ENCODE measurements at places on chromosomes 13 and 19. TPM values are rescaled to one million over a fixed set of nuclear protein-coding genes. Genes with fewer than 3 reads are reported as not detected.
A peak's percentile ranks its signal among the peaks of the same experiment; 100 is the strongest.

Gene ALOX5AP
- total RNA-seq, result 2.3 TPM

Gene CABP5
- total RNA-seq, result not detected

Gene STOML3
- not detected for total RNA-seq

Gene ANKRD24
- 2.9 TPM for total RNA-seq

Gene ICAM1
- total RNA-seq, result 4.6 TPM

Gene PLPPR3
- not detected for total RNA-seq

Gene LHB
- not detected for total RNA-seq

DNA sequence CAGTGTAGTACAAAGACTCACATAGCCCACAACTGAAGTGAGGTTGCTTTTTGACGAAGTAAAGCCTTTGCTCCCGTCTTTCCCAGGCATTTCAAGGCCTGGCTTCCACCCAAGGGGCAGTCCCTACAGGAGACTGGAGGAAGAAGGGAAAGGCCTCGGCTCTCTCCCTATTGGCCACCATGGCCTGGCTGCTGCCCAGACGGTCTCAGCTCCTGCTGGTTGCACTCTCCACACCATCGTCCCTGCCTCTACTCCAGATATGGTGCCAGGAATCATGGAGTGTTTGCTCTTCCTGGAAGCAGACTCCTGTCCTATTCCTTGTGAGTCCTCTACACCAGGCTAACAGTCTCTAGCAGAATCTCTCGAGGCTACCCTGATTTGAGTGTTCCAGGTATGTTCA lies 124.1 kb upstream of the UQCRFS1 start:
- no peak for DNase-seq

DNA sequence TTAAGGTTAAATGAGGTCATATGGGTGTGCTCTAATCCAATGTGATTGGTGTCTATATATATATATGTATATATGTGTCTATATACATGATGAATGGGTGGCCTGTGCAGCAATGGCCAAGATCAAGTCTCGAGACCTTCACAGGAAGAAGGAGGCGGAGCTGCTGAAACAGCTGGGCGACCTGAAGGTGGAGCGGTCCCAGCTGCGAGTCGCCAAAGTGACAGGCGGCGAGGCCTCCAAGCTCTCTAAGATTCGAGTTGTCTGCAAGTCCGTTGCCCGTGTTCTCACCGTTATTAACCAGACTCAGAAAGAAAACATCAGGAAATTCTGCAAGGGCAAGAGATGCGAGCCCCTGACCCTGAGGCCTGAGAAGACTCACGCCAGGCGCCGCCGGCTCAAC lies 109.8 kb downstream of the EFNB2 start:
- no peak for DNase-seq

DNA sequence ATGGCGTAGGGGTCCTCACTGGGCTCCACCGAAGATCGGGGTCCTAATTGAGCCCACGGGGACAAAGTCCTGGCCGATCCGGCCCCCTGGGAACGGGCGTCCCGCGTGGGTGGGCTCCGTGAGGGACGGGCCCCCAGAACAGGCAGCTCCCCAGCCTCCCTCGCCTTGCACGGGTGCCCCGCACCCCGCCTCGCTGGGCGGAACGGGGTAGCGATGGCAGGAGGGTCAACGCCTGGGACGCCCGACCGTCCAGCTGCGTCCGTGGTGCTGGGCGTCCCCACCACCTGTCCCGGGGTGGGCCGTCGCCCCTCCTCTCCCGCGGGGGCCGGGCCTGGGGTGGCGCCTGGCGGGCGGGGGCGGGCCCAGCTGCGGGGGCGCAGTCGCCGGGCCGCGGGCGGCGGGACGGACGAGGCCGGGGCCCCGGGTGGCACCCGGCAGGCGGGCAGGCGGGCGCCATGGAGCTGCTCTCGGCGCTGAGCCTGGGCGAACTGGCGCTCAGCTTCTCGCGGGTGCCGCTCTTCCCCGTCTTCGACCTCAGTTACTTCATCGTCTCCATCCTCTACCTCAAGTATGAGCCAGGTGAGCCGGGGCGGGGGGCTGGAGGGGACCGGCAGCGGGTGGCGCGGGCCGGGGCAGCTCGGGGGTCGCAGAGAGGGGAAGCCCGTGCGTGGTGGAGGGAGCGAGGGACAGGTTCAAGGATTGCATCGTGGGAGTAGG lies at the start of gene TMEM38A:
TSS of gene TMEM38A (plus strand) at position 377 of the 717 bp plus-strand sequence. CDS start at position 456, 79 bp downstream.
- peak; percentile 75 for DNase-seq

GRCh38 chr19:17499648-17500446 lies 11.6 kb upstream of the PGLS start:
- no peak for DNase-seq

- DNase-seq, result no peak
These were observed 6.2 kb downstream of the PLIN5 start for GRCh38 chr19:4528843-4529242.

GRCh38 chr13:99425485-99426341 lies 75.6 kb upstream of the TM9SF2 start:
- no peak for DNase-seq

- DNase-seq, result no peak
These were observed 322 bp downstream of the ZNF558 start for GRCh38 chr19:8831832-8832131.

- no peak for DNase-seq
These were observed 20.8 kb upstream of the SLC7A9 start for GRCh38 chr19:32890326-32890725.

- no peak for DNase-seq
These were observed 47.0 kb downstream of the PCDH9 start for GRCh38 chr13:67183151-67183550.

- no peak for DNase-seq
These were observed 20.6 kb downstream of the MYBPC2 start for GRCh38 chr19:50453243-50453642.

GRCh38 chr13:30301827-30302226 lies 5.5 kb downstream of the KATNAL1 start:
- DNase-seq, result no peak

DNA sequence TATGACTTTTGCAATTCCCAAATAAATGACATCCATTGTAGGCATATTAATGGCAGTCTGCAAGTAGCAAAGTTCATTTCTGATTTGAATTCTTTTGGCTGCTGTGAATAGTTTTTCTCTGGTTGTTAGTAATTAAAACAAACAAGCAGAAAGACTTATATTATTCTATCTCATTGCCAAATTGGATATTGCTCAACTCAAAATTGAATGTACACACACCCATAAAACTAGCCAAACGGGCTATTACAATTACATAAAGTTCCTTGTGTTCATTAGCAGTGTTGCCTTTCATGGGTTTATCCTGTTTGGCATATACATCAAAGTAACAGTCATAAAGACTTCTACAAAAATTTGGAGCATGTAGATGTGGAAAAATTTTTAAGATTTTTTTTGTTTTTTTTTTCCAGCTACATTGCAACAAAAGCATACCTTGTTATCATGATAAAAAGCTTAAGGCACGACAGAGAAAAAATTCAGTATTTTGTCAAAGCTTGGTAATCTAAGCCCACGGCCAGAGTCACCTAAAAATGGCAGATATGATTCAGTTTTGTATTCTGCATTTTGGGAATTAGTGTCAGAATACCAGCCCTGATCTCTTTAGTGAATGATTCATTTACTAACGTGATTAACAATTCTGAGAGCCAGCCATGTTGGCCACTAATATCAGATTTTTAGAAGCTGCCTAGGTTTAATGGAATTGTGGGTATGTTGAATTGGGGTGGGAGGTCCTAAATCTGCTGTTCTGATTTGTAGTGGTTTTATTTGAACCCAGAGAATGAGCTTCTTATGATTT lies 108.4 kb downstream of the KLF5 start:
- DNase-seq, result no peak

DNA sequence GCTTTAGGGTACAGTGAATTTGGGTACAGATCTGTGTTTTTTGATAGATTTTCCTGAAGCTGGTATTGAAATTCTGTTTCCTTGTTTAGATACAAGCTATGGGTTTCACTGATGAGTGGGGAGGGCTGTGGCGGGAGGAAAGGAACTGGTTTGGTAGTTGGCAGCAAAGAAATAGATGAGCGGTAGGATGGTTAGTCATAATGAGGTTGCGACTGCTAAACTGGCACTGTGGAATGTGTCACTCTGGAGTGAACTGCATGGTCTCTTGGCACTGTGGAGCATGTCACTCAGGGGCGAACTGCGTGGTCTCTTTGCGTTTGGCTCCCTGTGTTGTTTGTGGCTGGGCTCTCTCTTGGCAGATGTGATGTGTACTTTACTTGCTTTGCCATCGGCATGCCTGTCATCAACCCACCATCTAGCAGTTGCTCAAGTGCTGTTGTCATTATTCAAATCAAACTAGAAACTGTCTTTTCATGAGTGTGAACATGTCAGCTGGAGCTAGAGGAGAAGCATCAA lies 82.1 kb downstream of the ATP8A2 start:
- DNase-seq, result no peak

GRCh38 chr13:106418556-106418955 lies 116.9 kb downstream of the EFNB2 start:
- DNase-seq, result no peak

GRCh38 chr19:12777217-12778016 lies 2.1 kb upstream of the HOOK2 start:
- DNase-seq, result peak; percentile 82

- no peak for DNase-seq
These were observed 105.9 kb downstream of the SIPA1L3 start for GRCh38 chr19:38012944-38013343.

DNA sequence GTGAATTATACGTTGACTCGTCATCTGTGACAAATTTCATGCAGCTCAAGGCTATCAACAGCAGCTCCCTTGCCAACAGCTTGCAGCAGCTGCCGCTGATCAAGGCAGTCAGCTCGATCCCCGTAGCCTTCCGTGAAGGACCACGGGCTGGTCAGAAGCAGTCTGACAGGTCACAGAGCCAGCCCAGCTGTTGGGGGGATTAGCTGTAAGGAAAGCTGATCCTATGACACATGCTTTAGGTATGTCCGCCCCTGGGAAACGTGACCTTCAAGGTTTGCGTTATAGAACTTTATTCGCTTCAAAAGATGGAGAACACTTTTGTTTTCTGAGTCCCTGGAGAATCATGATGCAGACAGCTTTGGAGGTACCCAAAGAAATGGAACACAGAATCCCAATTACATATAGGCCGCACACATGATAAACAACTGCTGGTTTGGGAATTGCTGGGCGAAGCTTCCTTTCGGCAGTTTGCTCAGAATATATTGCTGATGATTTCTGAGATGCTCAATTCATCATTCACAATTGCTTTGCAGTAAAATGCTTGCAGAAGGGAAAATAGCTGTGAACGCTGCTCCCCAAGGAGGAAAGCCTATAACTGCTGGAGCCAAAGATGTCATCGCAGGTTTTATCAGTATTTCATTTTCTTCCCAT lies 62.6 kb upstream of the USP29 start:
- peak; percentile 20 for DNase-seq

All from right lobe of liver (tissue), 6 donors.